ENCODE measurements at places on chromosomes 3 and 15.

DNA sequence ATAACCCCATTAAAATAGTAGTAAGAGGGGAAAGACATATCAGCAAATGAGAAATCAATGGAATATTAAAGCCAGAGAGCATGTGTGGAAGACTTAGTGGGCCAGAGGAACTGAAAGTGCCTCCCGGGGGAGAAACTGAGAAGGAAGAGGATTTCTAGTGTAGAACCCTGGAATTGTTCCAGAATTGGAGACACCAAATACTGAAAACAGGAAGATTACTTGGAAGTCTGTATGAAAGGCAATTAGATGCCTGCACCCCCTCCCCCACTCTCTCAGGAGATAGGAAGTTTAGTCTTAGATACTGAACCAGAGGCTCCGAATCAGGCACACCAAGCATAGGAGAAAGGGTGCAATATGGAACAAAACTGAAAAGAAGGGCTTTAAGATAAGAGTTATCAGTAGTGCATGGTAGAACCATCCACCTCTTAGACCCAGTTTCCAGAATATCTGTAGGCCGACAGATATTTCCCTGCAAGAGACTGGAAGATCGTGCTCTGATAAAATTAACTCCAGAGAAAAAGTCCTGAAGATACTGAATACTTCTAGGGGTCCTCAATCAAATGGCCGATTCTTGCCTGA lies 32.4 kb downstream of the KLHL18 start:
- peak; percentile 5 for DNase-seq

DNA sequence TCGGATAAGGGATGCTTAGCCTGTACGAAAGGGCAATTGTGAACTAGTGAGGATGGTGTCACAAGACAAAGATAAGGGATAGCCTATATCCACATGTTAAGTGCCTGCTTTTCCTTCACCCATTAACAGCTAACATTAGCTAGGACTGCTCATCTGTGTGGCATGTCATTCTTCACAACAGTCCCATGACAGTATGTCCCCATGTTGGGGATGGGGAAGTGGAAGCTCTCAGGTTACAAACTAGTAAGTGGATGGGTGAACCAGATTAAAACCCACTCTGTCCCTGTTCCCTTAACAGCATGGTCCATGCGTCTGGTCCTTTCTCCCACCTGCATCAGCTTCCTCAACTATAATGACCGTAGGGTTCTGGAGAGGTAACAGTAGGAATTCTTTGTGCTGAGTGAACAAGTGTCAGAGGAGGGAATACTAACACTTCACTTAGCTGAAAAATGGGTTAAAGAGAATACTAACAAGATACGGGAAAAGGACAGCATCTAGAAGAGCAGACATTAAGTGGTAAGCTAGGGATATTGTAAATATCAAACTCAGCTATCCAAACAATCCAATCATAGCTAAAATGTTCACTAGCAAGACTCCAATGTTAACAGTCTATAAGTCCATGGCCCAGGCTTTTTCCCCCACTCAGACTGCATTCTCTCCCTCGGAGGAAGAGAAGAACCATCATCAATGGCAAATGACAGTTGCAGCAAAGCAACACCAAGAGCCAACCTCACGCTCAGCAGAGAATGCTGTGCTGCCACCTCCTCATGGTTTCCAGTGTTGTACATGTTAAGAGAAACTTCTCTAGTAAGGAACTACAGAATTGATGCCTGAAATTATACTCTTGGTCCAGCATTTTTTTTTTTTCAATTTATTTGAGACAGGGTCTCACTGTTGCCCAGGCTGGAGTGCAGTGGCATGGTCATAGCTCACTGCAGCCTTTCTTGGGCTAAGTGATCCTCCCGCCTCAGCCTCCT lies 5.0 kb downstream of the RPLP1 start:
- no peak for DNase-seq

- DNase-seq: peak; percentile 70
These were observed 13.2 kb upstream of the ADPGK start for GRCh38 chr15:72796515-72797337.

DNA sequence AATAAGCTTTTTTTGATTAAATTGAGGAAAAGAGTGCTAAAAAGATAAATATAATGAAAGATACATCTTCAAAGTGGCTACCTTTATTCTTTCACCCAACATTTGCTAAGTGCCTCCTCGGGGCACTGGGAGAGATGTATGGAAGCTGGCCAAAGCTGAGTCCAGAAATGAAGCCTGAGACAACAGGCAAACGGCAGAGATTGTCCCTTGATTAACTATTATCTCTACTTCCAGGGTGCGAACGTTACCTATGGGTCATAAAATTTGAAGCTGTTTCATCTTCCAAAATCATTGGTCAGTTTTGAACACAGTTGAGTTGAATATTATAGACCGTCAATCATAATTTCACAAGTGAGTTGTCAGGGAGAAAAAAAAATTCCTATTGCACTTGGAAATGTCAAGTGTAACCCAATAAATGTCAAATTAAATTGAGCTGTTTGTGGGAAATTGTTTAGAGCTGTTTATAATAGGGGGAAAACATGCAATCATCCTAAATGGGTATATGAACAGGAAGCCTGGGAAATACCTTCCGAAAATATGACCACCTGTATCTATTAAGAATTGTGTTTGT lies 73.9 kb downstream of the SUCLG2 start:
- DNase-seq: no peak

DNA sequence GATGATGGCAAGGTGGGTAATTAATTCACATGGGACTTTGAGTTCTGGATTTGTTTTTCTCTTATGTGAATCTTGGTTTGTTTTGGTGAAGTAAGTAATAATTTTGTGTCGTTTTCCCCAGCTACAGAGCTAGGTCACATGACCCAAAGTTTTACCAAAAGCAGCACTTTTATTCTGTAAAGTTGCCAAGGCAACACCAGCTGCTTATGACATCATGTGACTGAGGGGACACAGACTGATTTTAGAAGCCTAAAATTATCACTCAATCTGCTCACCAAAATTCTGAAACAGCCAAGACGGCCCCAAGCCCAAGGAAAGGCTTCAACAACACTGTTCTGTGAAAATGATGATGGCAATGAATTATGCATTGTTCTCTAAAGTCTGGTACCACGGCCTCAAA lies 63.9 kb downstream of the MEX3B start:
- no peak for DNase-seq

GRCh38 chr3:124584552-124585391 lies 145.5 kb upstream of the UMPS start:
- DNase-seq: peak; percentile 35

DNA sequence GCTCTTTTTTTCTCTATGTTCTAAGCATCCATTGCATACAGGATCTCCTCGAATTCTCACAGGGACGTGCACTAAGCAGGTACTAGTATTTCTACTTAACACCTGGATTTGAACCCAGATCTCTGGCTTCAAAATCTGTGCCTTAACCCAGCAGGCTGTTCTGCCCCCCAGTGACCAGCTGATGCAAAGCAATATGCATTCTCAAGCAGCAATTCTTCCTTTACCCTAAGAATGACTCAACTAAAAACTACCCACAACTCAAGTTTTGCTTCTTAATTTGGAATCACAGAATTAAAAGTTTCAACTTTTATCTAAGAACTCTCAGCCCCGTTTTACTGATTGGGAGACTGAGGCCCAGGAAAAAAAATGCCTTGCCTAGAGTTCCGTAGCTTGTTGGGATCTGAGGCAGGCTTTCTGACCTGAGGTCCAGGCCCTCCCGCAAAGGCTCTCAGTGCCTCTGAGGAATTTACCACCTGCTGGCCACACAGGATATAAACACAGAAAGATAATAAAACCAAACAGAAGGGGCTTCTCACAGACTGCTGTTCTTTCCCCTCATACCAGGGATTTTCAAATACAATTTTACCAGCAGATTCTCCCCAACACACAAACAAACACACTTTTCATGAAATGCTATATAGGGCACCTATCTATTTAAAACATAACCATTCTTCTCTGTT lies 115.4 kb upstream of the RAD18 start:
- DNase-seq: no peak

- DNase-seq: no peak
These were observed 37.2 kb downstream of the SSUH2 start for GRCh38 chr3:8607234-8608040.

DNA sequence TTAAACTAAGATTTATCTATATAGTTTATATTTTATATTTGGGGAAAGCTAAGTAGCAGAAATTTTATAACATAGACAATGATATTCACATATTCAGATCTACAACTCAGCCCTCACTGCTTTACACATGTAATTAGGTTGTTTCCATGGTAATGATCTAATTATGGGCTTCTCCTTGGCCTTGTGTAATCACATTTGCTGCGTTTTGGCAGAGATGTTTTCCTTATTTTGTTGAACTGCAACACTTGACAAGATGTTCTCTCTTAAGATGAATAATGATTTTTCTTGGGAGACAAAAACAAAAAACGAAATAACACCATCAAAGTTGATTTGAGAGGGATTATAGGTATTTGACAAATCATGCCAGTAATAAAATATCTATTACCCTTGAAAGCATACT lies 635.6 kb upstream of the TBL1XR1 start:
- no peak for DNase-seq

DNA sequence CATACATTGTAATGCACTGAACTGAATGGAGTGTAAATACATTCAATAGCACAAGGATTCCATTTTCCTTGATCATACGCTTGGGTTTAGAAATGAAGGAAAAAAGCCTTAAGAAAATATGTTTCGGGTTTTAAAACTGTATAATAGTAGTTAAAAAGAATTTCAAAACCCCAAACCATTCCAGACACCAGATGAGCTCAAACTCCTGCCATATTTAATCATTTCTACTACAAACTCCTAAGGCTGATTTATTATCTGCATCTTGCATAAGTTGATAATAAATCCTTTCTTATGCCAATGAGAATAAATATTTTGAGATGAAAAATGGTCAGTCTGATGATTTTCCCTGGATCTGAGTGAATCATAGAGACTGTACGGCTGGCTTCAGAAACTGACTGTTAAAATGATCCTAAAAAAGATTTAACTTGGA lies 51.0 kb downstream of the NR1D2 start:
- DNase-seq: no peak

DNA sequence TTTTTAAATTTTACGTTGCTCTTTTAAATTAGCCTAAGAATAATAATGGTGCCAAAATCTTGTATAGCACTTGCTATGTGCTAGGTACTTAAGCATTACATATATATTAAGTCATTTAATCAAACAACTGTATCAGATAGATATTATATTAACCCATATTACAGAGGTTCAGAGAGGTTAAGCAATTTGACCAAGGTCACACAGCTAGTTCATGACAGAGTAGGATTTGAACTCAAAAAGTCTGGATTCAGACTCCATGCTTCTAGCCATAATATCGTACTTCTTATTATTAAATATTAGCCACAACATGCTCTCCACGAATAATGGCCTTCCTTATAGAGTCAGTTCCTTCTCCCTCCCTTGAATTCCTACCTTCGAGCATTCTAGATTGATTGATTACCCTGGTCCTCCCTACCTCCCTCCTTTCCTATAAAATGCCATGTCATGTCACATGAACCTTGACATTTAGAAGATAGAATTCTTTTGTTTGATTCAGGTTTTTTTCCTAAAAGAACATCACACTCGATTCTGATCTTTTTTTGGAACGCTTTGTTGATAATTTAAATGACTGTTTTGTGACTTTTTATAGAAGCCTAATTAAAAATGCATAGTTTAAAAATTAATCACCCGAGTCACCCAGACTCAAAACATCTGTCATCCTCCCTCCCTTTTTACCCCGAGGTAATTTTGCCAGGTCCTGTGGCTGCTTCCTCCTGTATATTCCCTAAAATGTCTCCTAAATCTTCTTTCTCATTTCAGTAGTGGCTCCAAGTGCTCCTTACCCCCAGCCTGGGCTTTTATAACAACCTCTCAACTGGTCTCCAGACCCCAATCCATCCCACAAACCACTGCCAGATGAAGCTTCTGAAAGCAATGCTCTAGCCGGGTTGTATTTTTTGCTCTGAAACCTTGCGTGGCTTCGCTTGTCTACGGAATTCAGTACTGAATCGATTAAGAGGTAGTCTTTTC lies 8.5 kb upstream of the PSMD6 start:
- DNase-seq: peak; percentile 36

- no peak for DNase-seq
These were observed 281.1 kb upstream of the PROK2 start for GRCh38 chr3:72065872-72066641.

DNA sequence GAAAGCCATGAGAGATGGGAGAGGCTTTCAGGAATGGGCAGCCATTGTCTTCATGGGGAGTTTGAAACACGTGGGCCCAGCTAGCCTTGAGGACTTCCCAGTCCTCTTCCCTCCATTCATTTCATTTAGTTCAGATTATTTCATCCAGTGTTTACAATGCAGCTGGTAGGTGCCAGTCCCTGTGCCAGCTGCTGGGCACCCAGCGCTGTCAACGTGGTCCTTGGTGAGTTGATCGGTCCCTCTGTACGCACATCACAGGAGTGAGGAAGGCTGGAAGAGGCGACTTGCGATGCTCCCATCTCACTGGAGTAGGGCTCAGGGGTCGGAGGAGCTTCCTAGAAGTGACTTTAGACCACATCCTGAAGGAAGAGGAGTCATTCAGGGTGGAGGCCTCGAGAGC lies 206.4 kb upstream of the BHLHE40 start:
- DNase-seq: no peak

- DNase-seq: no peak
These were observed 52.5 kb downstream of the RAB11A start for GRCh38 chr15:65921780-65922179.

GRCh38 chr3:107426223-107426622 lies 49.0 kb downstream of the CCDC54 start:
- DNase-seq: no peak

GRCh38 chr3:56951366-56951765 lies 109.1 kb upstream of the SPATA12 start:
- DNase-seq: no peak

DNA sequence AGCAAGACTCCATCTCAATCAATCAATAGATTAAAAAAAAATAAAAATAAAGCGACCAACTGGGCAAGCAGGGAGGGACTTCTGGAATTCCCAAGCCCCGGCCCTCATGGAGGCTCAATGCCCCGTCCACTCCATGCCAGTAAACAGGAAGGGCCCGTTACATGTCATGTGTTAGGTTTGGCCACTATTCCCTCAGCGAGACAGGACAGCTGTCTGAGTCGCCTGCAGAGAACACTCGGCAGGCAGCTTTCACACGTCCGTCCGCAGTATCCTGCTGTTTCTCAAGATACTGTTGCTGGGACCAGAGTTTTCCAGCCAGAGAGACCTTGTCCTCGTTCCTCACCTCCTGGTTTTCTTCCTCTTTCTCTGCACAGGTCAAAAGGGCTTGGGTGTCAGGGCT lies 18.0 kb downstream of the TMEM44 start:
- DNase-seq: no peak
